H1 (cell line): ENCODE measurements at places on chromosomes 3 and 15.

DNA sequence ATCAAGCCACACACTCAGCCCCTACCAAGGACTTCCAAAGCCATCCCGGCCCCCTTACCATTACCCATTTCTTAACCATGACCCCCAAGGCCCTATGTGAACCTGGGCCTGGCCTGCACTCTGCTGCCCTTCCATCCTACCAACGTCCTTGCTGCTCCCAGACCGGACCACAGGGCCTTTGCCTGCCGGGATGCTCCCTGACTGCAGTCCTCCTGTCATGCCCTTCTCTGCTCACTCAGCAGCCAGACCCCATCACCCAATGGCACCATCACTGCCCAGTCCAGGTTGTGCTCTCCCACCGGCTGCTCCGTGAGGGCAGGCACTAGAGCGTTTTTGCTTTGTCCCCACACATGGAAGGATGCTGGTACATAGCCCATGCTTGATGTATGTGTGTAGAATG lies 73.7 kb downstream of the OCA2 start:
- no peak for DNase-seq

DNA sequence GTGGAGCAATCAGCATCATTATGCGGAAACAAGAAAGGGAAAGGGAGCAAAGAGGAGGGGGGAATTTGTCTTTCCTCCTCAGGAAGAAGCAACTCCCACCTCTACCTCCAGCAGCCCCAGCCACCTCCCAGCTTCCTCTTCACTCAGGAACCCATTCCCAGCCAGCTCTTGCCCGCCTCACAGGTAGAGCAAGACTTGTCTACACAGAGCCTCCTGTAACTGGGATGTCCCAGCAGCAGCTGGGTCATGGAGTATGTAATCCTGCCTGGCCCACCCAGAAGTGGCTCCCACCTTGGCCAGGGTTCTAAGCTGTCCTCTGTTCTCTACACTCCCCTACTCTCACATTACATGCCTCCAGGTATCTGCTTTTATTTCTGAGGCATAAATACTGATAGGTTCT lies 14.0 kb downstream of the IGDCC3 start:
- no peak for DNase-seq

GRCh38 chr15:64037116-64037515 lies 9.2 kb downstream of the DAPK2 start:
- no peak for DNase-seq

DNA sequence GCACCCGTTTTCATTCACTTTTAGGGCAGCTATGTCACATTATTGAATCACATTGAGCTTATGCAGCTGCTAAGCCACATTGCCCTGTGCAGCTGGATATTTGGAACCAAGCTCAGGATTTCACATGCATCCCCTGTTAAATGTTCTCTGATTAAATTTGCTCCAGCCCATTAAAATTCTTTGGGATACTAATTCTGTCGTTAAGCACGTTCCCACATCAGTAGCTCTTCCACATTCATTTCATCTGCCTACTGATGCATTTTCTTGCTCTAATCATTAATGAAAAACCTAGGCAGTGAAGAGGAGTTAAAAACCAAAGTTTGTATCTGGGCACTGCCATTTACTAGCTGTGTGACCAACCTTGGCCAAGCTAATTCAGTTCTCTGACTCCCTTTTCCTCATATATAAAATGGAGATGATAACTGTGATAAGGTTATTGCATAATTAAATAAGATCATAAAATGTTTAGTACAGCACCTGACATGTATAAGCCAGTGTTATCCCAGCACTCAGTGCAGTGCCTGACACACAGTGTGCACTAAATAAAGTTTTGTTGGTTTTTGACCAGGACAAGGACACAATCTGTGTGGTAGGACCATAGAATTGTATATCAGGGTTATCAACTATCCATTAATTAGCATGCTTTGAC lies 222.2 kb upstream of the ATP11B start:
- no peak for DNase-seq

- DNase-seq: no peak
These were observed 30.4 kb downstream of the ZNF662 start for GRCh38 chr3:42936157-42936981.

GRCh38 chr3:29516164-29516563 lies 235.3 kb downstream of the RBMS3 start:
- no peak for DNase-seq

DNA sequence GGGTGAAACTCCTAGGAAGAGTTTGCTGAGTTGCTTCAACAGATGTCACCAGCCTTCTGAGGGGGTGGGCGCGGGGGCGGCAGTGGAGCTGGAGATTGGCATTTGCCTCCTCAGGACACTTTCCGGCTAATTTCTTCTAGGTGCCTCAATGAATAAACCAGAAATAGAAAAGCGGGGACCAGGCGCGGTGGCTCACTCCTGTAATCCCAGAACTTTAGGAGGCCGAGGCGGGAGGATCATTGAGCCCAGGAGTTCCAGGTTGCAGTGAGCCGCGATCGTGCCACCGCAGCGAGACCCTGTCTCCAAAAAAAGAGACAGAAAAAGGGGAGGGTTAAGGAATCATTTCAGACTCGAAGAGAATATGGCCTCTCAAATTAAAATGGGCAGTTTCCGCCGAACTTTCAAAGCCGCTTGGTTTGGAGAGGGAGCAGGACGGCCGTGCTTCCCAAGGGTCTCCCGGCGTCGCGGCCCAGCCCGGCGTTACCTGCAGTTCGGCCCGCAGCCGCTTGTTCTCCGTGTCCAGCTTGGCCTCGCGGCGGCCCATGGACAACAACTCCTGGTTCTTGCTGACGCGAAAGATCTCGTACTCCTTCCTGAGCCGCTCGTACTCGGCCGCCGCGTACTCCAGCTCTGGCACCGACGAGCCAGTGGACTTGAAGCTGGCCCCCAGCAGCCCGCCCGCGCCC lies 587 bp downstream of the NPHP3 start:
- DNase-seq: no peak

DNA sequence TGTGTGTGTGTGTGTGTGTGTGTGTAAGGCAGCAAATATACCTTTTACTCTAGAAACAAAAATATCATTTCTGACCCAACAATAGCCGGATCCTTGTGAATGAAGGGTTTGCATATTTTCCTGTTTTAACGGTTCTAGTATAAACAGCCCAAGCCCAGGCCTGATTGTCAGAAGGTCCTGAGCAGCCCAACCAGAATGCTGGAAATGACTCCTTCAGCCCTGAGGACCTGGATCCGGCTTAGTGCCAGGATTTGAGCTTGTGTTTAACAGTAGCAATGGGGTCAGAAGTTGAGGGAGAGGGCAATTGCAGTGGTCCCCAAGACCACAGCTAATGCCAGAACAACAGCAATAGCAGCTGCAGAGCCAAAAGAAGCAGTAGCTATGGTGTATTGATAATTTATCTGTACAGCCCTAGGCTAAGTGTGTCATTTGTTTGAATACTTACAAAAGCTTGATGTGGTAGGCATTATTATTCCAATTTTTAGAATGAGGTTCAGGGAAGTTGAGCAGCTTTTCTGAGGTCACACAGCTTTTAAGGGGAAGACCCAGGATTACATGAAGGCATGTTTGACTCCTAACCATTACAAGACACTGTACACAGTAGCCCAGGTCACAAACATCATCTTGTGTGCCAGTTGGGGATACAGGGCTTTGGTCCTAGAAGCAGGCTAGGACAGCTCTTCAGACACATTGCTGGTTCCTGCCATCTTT lies 12.8 kb downstream of the FOXL2 start:
- DNase-seq: no peak

- peak; percentile 64 for DNase-seq
These were observed 17.7 kb downstream of the CRTAP start for GRCh38 chr3:33131331-33132018.

DNA sequence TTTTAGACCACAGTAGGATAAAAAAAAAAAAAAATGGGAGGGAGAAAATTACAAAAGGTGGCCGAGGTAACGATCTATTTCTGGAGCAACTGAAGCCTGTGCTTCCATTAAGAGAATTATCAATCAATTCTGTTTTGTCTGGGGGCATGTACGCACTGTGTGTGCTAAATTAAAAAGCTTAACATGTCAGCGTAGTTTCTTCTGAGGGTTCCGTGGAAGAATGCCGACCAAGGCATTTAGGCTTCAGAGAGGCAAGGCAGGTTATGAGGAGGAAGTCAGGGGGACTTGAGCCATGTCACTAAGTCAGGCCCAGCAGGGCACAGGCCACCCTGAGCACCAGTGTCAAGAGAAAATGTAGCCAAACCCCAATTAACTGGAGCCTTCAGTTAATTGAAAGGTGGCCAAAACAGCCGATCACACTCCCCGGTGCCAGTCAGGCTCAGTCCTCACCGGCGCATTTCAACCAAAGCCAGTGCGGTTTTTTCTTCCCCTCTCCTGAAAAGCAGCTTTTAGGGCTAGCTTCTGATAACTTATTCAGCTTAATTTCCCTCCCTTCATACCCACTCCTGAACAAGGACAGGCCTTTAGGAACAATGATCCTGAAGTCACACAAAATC lies 113.9 kb downstream of the MEGF11 start:
- no peak for DNase-seq

DNA sequence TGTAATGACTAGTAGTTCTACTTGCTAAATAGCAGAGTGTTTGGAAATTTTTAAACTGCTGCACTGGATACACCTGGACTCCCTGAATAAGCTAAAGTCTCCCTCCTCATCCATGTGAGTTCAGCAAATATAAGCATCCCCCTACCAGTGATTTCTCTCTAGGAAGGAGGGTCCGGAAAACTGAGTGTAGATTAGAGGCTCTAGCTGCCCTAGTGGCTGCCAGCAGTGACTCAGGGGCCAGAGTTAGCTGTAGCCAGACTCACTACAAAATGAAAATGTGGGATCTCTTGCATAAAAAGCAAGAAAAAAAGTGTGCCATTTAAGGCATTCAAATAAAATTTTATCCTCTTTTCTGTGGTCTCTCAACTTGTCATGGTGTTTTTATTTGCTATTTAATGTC lies 485.0 kb upstream of the ATP11B start:
- no peak for DNase-seq
